CD4-positive, alpha-beta T cell treated with Interleukin-4 for 4 hours (primary cell): ENCODE measurements at places on chromosomes 5 and 9.

DNA sequence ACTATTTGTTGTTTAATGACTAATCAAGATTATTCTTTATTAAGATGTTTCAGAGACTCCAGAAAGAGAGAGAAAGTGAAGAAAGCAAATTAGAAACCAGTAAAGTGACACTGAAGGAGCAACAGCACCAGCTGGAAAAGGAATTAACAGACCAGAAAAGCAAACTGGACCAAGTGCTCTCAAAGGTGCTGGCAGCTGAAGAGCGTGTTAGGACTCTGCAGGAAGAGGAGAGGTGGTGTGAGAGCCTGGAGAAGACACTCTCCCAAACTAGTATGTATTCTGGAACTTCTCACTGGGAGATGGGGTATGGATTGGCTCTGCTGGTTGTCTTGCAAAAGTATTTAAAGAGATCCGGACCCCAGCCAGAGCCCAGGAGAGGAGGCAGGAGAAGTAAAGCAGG, 33.6 kb downstream of the RAB14 start:
- DNase-seq = no peak

GRCh38 chr5:39015743-39016586, 58.2 kb downstream of the RICTOR start:
- DNase-seq = no peak

DNA sequence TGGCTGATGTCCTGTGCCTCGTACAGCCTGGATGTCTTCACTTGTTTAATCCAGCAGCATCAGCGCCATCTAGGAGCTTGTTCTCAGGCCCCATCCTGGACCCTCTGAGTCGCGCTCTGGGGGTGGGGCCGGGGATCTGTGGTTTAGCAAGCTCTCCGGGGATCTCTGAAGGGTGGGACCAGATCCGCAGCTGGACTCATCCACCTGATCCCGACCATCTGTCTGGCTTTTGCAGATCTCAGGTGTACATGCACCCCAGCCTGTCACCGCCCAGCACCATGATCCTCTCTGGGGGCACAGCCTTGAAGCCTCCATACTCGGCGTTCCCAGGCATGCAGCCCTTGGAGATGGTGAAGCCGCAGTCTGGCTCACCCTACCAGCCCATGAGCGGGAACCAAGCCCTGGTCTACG, 15.1 kb upstream of the POMT1 start:
- DNase-seq = no peak

GRCh38 chr9:137383081-137383783, 39.7 kb downstream of the EXD3 start:
- DNase-seq = no peak
